GM10248 (cell line): ENCODE measurements at places on chromosomes 11 and 22.

DNA sequence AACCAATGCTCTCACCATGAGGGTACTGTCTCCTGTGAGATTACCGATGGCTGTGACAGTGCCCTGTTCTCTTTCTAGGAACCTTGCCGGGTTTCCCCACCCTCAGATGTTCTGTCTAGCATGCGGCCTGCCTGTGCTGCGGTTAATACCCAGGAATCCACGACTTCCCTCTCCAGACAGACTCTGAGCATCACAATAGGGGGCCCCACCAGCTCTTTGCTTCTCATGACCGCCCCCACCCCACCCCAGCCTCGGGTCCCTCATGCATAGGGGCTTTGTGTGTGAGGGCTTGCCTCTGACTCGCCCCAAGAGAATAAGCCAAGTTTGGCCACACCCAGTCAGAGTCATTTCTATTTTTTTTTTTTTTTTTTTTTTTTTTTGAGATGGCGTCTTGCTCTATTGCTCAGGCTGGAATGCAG lies 10.3 kb downstream of the PARVG start:
- peak; percentile 63 for DNase-seq

DNA sequence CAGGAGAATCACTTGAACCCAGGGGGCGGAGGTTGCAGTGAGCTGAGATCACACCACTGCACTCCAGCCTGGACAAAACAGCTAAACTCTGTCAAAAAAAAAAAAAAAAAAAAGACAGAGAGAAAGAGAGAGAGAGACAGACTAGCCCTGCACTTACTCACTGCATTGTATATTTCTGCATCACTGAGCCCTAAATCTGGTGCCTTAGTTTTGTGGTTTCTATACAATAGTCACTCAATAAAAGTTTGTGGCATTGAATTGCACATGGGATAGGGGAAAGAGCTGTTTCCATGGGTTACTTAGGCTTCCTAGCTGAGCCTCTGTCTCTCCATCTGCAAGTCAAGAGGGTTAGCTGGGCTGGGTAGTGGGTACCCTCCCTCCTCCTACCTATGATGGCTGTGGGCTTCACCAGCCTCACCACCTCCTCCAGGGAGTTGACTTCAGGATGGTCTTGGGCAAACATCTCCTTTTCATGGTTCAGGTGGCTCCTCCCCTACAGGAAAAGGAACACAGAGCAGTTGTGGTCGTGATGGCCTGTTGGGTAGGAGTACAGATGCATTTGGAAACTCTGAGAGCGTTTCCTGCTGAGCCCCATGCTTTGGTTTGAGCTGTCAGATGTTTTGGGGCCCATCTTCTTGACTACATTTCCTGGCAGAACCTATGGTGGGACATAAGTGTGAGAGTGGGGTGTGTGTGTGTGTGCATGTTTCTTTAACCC lies 73.2 kb downstream of the CCDC81 start:
- DNase-seq, result no peak

DNA sequence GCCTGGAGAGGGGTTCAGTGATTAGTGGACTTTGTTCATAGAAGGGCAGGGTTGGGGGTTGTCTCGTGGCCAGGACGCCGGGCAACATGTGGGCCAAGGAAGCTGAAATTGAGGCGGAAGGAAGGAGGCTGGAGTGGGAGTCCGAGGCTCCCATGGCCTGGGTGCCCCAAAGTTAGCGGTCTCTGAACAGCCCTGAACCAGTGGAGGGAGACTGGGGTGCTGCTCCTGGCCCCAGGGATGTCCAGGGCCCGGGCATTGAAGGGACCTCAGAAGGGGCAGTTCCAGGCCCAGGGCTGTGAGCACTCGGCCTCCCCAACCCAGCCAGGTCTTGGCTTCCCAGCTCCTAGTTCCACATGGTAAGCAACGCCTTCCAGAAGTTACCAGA lies 59.2 kb upstream of the PRODH start:
- no peak for DNase-seq

DNA sequence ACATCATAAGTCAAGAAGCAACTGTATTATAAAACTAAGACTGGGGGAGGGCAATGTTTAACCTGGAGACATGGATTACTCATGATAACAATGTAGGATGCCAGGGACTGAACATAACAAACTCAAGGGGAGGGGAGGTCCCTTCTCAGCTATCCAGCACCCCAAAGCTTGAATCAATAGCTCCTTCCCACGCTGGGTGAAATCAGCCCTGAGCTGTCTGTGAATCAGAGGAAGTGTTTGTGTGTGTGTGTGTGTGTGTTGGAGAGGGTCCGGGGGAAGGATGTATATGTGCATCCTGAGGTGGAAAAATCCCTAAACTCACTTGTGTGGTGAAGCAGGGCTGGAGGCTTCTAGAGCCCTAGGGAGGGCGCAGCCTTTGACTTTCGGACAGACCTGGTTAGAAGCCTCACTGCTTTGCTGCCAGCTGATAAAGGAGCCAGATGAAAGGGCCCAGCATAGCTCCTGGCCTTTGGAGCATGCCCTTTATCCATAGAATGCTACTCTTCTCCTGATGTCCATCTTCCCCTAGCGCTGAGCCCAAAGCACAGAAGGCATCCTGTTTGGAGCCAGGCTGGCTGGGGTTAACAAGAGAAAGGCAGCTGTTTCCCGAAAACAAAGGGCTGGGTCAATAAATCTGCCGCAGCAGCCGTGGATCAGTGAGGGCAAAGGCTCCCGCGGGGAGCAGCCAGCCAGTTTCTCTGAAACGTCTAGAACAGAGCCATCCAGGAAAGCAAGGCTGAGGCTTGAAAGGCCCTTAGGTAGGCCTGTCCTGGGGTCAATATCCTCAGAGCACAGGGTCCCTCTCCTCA lies 35.8 kb downstream of the TNKS1BP1 start:
- no peak for DNase-seq

- DNase-seq, result no peak
These were observed 17.4 kb downstream of the SUSD2 start for GRCh38 chr22:24198682-24199052.
